ENCODE measurements at places on chromosomes 3 and 15. TPM values are rescaled to one million over a fixed set of nuclear protein-coding genes. Genes with fewer than 3 reads are reported as not detected.
A peak's percentile ranks its signal among the peaks of the same experiment; 100 is the strongest.

DNA sequence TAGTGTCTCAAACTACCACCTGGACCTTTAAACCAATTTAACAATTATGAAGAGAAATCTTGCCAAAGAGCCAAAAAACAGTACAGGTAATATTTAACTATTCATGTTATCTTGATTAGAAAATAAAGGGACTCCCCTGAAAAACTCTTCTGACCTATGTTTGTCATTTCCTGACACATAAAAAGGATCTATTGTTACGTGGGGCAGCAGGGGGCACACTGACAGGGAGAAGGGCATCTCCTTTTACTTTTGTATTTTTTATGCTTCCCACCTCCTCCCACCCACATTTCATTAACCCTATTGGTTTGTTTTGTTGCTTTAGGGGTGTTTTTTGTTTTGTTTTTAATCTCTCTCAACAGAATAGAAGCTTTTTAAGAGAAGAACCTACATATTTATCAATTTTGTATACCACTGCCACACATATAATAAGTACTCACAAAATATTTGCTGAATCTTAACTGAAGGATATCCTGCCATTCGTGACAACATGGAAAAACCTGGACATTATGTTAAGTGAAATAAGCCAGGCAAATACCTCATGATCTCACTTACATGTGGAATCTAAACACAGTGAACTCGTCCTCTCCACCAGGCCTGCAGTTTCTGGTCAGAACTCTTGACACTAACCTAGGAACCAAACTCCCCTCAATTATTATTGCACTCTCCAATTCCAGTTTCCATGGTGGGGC is 17.7 kb downstream of the STAG1 start:
- DNase-seq, result no peak

DNA sequence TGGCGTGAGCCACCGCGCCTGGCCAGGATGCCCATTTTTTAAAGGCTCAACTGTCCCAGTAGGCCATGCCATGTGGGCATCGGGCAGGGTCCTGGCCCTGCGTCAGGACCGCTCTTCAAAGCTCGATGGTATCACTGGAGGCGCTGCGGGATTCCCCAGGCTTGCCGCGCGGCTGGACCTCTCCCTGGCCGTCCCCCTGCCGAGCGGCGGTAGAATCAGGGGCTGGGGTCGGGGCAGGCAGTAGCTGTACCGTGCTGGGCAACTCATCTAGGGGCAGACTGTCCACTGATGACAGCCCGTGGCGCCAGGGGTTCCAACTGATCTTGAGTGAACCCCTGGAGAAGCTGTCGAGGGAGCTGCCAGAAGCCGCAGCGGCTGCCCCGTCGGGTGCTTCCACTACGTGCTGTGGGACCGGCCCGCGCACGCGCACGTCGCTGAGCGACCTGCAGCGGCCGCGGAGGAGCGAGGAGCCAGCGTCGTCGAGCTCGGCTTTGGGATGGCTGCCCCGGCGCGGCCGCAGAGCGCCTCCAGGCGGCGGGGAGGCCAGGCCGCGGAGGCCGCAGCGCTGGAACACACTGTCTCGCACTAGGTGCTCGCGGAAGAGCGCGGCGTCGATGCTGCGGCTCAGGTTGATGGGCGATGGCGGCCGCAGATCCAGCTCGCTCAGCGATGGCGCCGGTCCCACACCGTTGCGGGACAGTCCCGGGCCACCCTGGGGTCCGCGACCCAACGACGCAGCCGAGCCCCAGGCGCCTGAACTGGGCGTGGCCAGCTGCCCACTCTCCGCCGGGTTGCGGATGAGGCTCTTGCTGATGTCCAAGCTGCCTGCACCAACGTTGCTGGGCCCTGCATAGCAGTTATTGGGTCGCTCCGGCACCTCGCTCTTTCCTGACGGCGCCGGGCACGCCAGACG is 5.8 kb downstream of the PRRT3 start:
- DNase-seq, result peak; percentile 90

The ATP13A5 gene
- total RNA-seq, result not detected

The GCNT3 gene
- total RNA-seq, result not detected

DNA sequence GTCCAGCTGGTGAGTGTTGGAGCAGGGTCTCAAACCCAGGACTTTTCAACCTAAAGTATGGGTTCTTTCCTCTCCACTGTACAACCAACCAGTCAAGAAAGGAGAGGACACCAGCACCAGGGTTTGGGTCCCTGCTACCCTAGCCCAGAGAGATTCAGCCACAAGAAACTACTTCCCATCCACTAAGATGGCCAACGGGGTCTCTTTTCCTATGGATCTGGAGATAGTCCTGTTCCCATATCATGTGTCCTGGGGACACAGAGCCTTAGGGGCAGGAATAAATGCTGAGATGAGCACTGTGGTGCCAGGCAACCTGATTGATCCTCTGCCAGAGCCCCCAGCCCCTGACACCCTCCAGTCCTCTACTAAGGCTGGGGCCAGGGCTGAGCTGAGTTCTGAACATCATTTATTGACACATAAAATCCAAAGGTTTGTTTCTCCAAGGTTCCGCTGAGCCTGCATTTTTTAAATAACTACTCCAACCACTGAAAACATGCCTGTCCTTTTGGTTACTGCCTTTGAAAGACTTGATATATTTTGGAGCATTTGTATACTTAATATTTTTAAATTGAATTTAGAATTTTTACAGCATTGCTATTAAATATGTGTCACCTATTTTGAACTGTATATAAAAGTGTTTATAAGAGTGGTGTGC is 26.0 kb downstream of the MRPL46 start:
- no peak for DNase-seq

GRCh38 chr3:62193586-62194345 is 179.6 kb downstream of the FEZF2 start:
- DNase-seq, result no peak

GRCh38 chr15:72534523-72534922 is 60.4 kb downstream of the ARIH1 start:
- DNase-seq, result no peak

- DNase-seq, result no peak
Measured at GRCh38 chr3:101521211-101521701, 8.2 kb upstream of the SENP7 start.

The GMNC gene
- 1.7 TPM for total RNA-seq

The CACNA2D3 gene
- 23.0 TPM for total RNA-seq

GRCh38 chr3:71885006-71885405 is 100.1 kb upstream of the PROK2 start:
- no peak for DNase-seq

The CD96 gene
- total RNA-seq, result 0.21 TPM
